ENCODE measurements at places on chromosomes 6 and 20.

GRCh38 chr6:6362056-6362840 lies 41.8 kb upstream of the F13A1 start:
- DNase-seq: no peak

- DNase-seq: no peak
These were observed 25.5 kb upstream of the RAB23 start for GRCh38 chr6:57247603-57248002.

- no peak for DNase-seq
These were observed 170.3 kb downstream of the CD109 start for GRCh38 chr6:73866305-73866704.

GRCh38 chr6:162777091-162777490 lies 49.3 kb downstream of the PACRG start:
- no peak for DNase-seq

DNA sequence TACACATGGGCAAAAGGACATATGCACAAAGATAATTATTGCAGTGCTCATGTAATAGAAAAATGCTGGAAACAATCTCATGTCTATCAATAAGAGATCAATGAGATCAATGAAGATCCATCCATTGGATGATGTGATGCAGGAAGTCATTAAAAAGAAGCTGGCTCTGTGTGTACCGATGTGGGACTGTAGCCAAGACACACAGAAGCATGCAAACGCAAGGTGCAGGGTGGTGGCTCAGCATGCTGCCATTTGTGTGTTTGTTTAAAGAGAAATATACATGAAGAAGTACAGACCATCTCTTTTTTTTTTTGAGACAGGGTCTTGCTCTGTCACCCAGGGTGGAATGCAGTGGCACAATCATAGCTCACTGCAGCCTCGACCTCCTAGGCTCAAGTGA lies 33.1 kb upstream of the KCNB1 start:
- no peak for DNase-seq

GRCh38 chr20:64047046-64047389 lies 2.4 kb downstream of the SOX18 start:
- no peak for DNase-seq

- peak; percentile 35 for DNase-seq
These were observed 773 bp upstream of the AHI1 start for GRCh38 chr6:135498185-135498841.

DNA sequence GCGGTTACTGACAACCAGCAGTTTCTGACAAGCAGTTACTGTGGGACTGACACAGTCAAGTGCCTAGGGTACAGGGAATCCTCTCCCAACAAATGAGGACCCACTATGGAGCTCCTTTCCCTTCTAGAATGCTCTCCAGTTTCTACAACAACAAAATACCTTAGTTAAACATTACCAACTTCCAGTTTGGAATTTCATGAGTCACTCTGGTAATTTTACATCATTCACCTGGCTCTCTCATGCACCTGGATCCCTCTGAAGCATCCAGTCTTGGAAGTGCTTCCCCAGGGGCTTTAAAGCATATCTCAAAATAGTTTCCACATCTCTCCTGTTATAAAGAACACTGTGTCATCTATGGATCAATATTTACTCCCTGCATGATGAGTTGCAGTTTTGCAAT lies 286.7 kb upstream of the SPTLC3 start:
- DNase-seq: no peak

GRCh38 chr20:43383026-43383795 lies 74.5 kb upstream of the SRSF6 start:
- DNase-seq: no peak

GRCh38 chr6:9172096-9172495 lies 736.8 kb upstream of the SLC35B3 start:
- DNase-seq: no peak

DNA sequence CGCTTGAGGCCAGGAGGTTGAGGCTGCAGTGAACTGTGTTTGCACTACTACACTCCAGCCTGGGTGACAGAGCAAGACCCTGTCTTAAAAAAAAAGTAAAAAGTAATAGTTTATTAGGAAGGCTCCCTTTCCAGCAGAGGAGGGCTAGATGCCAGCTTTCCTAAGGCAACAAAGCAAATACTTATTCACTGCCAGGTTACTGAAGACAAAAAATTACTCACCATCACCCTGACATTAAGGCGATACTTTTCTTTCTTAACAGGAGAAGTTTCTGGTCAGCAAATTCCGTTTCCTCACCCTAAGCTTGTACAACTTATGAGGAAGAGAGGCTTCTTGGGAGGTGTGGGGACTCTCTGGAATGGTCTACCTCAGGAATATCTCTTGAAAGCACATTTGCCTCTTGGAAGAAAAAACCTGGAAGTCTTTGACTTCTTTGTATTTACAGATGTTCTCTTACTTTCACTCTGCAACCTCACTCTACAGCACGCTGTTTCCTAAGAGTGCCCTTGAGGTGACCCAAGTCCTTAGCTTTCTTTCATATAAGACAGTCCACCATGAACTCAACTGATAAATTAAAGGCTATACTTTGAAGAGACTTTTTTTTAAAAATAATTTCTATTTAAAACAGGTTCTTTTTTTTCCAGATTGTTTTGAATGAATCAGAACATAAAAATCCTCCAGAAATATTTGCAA lies 52.9 kb upstream of the TRAF3IP2 start:
- no peak for DNase-seq

- no peak for DNase-seq
These were observed at the start of gene XKR7 for GRCh38 chr20:31967830-31968249. XKR7 (plus strand) TSS chr20:31968151; CDS start chr20:31968176, 25 bp downstream.

- DNase-seq: peak; percentile 79
These were observed 700 bp downstream of the GFOD1 start for GRCh38 chr6:13486679-13487121.

- DNase-seq: no peak
These were observed 345.3 kb upstream of the ZFP64 start for GRCh38 chr20:52536841-52537400.

DNA sequence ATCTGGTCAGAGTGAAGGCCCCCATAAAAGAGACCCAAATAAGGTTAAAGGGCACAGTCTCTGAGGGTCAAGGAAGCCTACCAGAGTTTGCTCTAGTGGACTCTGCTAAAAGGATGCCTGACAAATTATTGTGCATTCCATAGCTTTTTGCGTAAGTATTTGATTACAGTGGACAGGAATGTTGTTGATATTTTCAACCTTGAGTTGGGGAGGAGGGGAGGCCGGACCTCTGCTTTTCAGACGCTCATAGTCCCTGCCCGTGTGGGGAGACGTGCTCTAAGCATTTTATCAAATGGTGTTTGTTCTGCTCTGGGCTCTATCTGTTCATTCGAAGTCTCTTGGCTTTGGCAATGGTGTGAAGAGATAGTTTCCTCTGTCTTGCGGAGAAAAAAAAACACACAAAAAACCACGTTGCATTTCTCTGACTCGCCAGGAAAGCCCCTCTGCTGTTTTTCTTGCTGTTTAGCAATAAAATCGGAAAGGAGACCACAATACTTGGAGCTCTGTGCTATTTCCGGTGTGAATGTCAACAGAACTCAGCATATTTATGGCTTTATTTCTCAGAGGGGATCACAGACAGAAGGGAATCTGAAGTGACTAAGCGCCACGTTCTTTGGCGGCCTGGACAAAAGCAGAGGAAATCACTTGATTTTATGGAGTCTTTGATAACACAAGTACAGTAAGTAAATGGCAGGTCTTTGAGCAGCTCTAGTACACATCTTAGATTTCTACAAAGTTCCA lies 159.8 kb downstream of the ZFP64 start:
- no peak for DNase-seq

DNA sequence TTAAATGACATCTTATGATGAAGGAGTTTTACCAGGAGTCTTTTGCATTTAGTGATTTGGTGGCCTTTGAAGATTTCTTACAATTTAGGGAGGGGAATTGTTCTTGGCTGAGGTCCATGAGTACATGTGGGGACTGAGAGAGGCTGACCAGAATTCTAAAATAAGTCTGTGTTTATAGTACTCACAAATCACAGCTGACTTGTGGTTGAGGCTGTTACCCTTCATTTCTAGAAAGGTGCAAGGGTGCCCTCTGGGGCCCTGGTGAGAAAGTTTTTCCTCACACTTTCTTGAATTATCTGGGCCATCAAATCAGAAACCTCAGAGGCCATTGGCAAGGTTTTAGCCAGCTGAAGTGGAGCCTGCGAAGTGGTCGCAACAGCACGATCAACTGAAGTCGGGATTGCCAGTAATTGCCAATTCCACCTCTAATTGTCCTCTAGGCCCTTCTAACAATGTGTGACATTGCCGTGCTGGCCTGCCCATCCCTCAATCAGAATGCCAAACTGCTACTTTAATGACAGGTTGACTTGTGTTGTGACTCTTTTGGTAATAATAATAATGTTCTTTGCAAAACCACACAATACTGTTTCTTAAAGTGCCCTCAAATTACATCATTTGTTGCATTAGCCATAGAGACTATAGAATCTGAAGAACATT lies 221.6 kb downstream of the OGFRL1 start:
- DNase-seq: peak; percentile 12

- no peak for DNase-seq
These were observed 132.7 kb upstream of the SLC24A3 start for GRCh38 chr20:19079536-19080299.

DNA sequence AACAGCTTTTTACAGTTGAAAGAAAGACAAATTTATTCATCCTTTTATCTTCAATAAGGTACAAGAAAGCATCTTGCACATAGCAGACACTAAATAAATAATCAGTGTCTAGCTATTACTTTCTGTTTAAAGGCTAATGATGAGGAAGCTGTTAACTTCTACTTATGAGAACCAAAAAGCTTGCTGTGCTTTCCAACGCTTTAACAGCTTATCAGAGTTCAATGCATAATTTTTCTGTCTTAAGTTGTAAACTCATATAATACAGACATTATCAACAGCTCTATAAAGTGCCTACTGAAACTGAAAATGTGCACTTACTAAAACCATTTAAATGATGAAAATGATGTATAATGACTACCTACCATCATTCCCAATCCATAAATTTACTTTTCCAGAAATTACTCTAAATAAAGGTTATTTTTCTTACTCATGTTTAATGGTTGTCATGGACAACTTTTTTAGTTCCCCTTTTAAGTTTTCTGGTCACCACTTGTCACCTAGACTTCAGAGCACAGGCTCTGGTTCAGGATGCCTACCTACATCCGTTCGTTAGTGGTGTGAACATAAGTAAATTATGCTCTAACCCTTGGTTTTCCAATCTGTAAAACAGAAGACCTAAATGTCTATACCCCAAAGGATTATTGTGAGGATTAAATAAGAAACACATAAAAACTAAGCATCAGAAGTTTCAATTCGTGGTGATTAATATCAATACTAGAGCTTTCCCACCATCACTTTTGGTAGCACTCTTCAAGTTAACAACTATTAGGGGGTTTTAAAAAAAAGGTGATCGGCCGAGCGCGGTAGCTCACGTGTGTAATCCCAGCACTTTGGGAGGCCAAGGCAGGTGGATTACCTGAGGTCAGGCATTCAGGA lies 8.0 kb downstream of the PNISR start:
- peak; percentile 17 for DNase-seq

DNA sequence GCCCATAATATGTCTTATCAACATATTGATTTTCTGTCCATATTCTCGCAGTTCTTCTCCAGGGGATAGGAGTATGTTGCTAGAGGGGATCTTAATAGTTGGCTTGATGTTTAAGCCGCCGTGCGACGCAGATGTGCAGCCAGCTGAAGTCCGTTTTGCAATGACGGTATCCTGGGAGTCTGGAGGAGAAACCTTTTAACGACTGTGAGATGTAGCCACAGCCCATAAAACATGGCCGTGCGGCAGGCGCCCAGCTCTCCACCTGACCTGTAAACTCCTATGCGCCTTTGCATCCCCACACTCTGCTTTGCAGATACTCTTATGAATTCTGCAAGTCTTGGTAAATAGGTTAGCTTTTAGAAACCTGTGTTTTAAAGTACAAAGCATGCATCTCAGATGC lies 36.9 kb downstream of the BMP6 start:
- DNase-seq: no peak

- no peak for DNase-seq
These were observed 6.3 kb upstream of the NAA20 start for GRCh38 chr20:20010639-20011500.

DNA sequence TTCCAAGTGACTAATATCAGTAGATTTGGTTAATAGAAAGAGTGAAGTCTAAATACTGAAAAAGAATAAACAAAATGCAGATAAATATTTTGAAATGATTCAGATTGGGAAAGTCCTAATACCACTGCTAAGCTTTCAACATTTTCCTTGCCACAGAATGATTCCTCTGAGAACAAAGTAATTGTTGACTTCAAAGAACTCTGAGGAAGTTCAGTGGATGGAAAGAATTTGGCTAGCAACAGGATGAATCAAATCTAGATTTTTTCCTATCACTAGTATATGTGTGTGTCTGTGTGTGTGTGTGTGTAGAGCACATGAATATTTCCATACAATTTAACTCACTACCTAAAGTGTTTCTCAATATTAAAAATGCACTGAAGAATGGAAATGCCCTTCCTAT lies 107.9 kb upstream of the PREP start:
- DNase-seq: no peak

DNA sequence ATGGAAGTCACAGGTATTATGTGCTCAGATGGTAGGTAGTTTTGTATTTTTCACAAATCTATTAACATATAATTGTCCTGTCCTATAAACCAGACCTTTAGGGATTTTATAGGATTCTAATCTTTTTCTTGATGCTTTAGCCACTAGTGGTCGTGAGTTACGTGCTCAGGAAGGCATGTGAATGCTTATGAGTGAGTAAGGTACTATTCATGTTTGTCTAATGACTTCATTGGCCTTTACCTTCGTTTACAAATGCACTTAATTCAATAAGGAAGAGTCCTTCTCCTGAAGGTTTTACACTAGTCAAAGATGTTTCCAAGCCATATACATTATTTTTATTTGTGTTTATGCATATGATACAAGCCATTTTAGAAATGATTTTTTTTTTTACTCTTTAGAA lies 23.0 kb downstream of the PACRG start:
- no peak for DNase-seq

GRCh38 chr6:16045238-16045637 lies 83.6 kb upstream of the MYLIP start:
- DNase-seq: no peak
